Keratinocyte (primary cell): ENCODE measurements at places on chromosomes 12 and 14.

DNA sequence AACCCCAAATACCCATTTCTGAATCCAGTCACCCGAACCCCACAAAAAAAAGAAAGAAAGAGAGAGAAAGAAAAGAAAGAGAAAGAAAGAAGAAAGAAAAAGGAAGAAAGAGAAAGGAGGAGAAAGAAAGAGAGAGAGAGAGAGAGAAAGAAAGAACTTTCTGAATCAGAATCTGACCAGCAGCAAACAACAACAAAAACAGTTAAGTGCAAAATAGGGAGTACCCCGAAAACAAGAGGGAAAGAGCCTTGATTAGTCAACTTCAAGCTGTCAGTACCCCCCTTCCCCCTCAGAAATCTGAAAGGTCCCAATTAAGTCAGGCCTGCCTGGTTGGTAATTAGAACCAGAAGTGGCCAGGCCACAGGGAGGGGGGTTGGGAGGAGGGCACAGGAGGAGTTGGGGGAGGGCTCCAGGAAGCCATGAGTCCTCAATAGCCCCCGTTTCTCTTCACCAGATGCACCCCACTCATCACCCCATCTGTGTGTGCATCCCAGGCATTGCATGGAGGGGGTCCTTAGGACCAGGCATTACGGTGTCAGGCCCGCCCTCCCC is 9.8 kb downstream of the RARG start:
- no peak for DNase-seq

GRCh38 chr12:68884251-68884650 is 48.7 kb downstream of the CPM start:
- DNase-seq: no peak

- no peak for DNase-seq
Measured at GRCh38 chr14:64215274-64215673, 78.9 kb downstream of the ESR2 start.

DNA sequence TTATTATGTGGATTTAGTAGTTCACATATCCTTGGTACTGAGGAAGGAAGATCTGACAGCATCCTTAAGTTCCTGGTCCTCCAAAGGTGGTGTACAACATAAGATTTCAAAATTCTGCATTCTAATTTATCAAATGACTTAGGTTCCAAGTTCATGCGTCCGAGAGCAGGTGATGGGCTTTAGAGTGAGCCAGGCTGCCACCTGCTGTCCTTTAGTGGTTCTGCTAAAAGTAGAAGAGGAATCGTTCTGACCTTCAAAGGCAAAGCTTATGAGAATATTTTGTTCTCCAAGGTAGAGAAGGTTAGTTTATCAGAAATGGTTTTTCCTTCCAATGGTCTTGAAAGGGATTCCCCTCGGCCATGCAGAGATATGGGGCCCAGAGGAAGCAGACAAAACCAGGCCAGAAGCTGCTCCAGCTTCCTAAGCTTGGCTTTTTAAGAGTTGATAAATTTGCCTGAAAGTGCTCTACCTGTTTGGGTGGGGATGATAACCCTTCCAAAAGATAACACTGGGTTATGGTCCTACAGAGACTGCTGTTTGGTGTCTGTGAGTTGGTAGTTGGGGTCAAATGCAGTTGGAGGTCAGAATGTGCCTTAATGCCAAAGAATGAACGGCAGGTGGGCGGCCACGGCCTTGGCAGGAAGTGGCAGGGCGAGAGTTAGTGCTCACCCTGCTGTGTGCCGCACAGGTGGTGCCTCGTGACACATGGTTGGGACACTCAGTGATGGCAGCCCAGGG is 29.1 kb upstream of the LRTM2 start:
- no peak for DNase-seq

GRCh38 chr14:48771717-48772116 is 814.5 kb downstream of the RPS29 start:
- DNase-seq: no peak
